Activated CD8-positive, alpha-beta T cell treated with anti-CD3 and anti-CD28 coated beads, Interleukin-2, amount 10 ng/mL, durations not matched to agents 7 days and 5 days (primary cell): ENCODE measurements at places on chromosomes 1 and 21. TPM values are rescaled to one million over a fixed set of nuclear protein-coding genes. Genes with fewer than 3 reads are reported as not detected.

CCDC185 gene
- not detected for total RNA-seq

KCNA2 gene
- total RNA-seq, result 2.2 TPM

OR2T11 gene
- not detected for total RNA-seq

LCE1F gene
- not detected for total RNA-seq

S100A5 gene
- 1.8 TPM for total RNA-seq

RHBG gene
- total RNA-seq, result not detected

BEST4 gene
- total RNA-seq, result 0.42 TPM

IVL gene
- total RNA-seq, result not detected

CYP4B1 gene
- total RNA-seq, result not detected

NCAM2 gene
- not detected for total RNA-seq

CELA3A gene
- not detected for total RNA-seq

ANGPTL3 gene
- not detected for total RNA-seq

TMCC2 gene
- total RNA-seq, result 2.6 TPM

CLDN8 gene
- total RNA-seq, result not detected

ZNF683 gene
- 26.6 TPM for total RNA-seq

WNT3A gene
- not detected for total RNA-seq

SHE gene
- total RNA-seq, result not detected

PTGFRN gene
- 0.89 TPM for total RNA-seq

CASZ1 gene
- 9.9 TPM for total RNA-seq

PADI1 gene
- not detected for total RNA-seq
